ENCODE measurements at places on chromosomes 3 and 15. TPM values are rescaled to one million over a fixed set of nuclear protein-coding genes. Genes with fewer than 3 reads are reported as not detected.

DNA sequence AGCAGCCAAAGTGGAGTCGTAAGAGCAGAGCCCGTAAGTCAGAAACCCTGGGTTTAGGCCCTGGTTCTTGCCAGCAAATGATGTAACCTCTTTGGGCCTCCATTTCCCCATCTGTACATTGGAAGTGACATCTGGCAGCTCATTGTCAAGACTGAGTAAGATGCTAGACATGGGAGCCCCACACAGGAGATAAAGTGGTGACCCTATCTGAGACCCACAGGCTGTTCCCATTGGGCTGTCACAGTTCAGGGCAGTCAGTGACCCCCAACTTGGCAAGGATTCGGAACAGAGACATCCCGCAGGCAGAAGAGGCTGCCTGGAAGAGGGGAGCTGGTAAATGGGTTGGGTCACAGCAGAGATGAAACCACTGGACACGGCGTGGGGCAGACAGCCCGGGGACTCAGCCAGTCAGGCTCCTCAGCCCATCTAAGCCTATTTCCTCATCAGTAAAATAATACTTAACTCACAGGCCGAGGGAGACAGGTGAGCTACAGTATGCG, 1.8 kb downstream of the CLN6 start:
- no peak overlapping the region for H3K4me3 ChIP-seq
- H3K36me3 ChIP-seq, result no peaks in the 10 kb centered on the region
- H3K27me3 ChIP-seq, result no peaks in the 10 kb centered on the region
- no peak overlapping the region for H3K27ac ChIP-seq
- no peak for DNase-seq

DNA sequence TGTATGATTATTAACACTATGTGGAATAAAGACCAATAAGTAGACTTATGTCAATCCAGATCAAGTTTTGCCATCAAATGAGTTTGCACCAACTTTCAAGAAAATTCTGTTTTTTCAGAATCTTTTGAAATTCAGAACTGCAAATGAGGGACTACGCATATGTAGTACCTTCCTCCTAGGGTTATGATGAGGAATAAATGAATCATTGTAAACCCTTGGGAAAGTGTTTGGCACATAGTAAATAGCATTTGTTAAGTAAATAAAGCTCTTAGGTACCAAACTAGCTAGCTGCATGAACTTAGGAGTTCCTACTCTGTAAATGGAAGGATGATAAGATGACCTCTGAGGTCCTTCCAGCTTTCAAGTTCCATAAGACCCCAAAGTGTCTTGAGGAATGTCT, 242.6 kb upstream of the SETMAR start:
- H3K36me3 ChIP-seq, result no peaks in the 10 kb centered on the region
- H3K27ac ChIP-seq, result no peak overlapping the region
- H3K27me3 ChIP-seq, result no peaks in the 10 kb centered on the region
- peaks cover 3% of the 10 kb centered on the region for H3K4me1 ChIP-seq
- no peak overlapping the region for H3K4me3 ChIP-seq

DNA sequence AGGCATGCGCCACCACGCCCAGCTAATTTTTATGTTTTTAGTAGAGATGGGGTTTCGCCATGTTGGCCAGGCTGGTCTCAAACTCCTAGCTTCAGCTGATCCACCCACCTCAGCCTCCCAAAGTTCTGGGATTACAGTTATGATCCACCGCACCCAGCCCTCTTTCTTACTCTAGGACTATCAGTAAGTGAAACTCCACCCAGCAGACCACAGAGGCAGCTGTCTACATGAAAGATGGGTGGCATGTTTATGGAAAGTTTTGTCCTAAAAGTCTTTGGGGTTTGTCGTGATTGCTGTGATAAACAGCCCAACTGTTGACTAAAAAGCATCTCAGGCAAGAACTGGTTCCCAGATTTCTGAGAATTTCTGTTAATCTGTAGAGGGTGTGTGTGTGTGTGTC, 10.9 kb downstream of the ARL6IP5 start:
- H3K36me3 ChIP-seq, result peaks cover 15% of the 10 kb centered on the region
- peaks cover 4% of the 10 kb centered on the region for H3K4me1 ChIP-seq
- no peaks in the 10 kb centered on the region for H3K27me3 ChIP-seq
- DNase-seq, result no peak
- H3K27ac ChIP-seq, result peak overlapping the region; percentile 42

The PEX5L gene
- not detected for total RNA-seq

The FRMD5 gene
- 0.22 TPM for total RNA-seq

The GANC gene
- total RNA-seq, result 18.0 TPM

The RTP3 gene
- total RNA-seq, result 0.04 TPM
